ENCODE measurements at places on chromosomes 7 and 10. TPM values are rescaled to one million over a fixed set of nuclear protein-coding genes. Genes with fewer than 3 reads are reported as not detected.

Gene GATAD1
- 52.0 TPM for total RNA-seq

Gene UNCX
- not detected for total RNA-seq

Gene PTN
- 5.6 TPM for total RNA-seq

Gene CXCL12
- 394 TPM for total RNA-seq

Gene TMEM270
- not detected for total RNA-seq

Gene LHFPL3
- not detected for total RNA-seq

Gene CCL24
- total RNA-seq = 0.67 TPM

Gene PAOX
- 9.6 TPM for total RNA-seq

Gene ADAP1
- 42.8 TPM for total RNA-seq

Gene MEOX2
- total RNA-seq = 142 TPM

Gene FAM131B
- total RNA-seq = 2.6 TPM

Gene DRGX
- total RNA-seq = not detected

Gene OR6V1
- not detected for total RNA-seq

Gene TAC1
- total RNA-seq = 5.9 TPM

Gene ITGB8
- 207 TPM for total RNA-seq

Gene KCND2
- 0.40 TPM for total RNA-seq

Gene TFPI2
- total RNA-seq = 4.1 TPM

Gene SLC39A12
- not detected for total RNA-seq

Gene SORCS1
- total RNA-seq = 80.5 TPM

Gene HECW1
- total RNA-seq = 4.8 TPM

Gene NACAD
- total RNA-seq = 12.0 TPM

Gene TMEM168
- 37.0 TPM for total RNA-seq

Gene SEPHS1
- total RNA-seq = 34.8 TPM

Measured in sciatic nerve (tissue), 2 donors.